HFF-Myc (cell line): ENCODE measurements at places on chromosomes 7 and 10.

GRCh38 chr7:40761762-40762560 is 627.2 kb downstream of the SUGCT start:
- no peak for DNase-seq

GRCh38 chr7:67371429-67372305 is 375.0 kb downstream of the TYW1 start:
- peak; percentile 38 for DNase-seq

- no peak for DNase-seq
Measured at GRCh38 chr10:116109881-116110280, 163.1 kb downstream of the GFRA1 start.

DNA sequence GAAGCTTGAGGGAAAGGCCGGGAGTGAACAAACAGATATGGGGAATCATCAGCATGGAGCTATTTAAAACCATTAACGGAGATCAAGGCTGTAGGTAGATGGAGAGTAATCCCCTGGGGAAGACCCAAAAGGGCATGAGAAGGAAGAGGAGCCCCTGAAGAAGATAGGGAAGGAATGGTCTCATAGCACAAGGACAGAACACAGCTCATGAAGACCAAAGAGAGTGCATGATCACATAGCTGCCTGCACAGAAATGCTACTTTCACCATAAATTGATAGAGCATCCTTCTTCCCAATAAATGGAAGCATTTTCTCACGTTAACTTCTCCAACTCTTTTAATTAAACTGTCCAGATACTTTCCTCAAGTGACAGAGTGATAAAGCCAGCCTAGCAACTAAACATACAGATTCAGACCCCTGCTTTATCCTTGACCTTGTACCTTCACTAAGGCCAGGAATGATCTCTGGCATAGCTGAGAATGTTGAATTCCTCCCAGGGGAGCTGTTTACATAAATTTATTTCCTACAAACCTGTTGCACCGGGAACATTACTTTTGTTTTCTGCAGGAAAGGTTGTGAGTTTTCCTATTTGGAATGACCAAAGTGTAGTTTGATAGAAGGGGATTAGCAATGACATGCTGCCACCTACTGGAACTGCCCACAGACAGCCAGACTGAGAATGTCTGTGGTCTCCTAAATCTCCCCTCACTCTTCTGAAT is 110.8 kb upstream of the LRGUK start:
- DNase-seq, result no peak

GRCh38 chr7:116554911-116555310 is 30.1 kb downstream of the CAV1 start:
- DNase-seq, result no peak

GRCh38 chr7:83640731-83641537 is 8.0 kb downstream of the SEMA3E start:
- no peak for DNase-seq

GRCh38 chr7:152342796-152343195 is 93.0 kb downstream of the KMT2C start:
- DNase-seq, result no peak

- DNase-seq, result no peak
Measured at GRCh38 chr7:132145466-132145865, 430.8 kb downstream of the PLXNA4 start.

- no peak for DNase-seq
Measured at GRCh38 chr10:124063750-124064603, 29.4 kb downstream of the CHST15 start.

GRCh38 chr10:64773357-64773756 is 1252.2 kb downstream of the REEP3 start:
- no peak for DNase-seq

GRCh38 chr10:24848195-24848594 is 104.2 kb downstream of the PRTFDC1 start:
- DNase-seq, result no peak

- DNase-seq, result peak; percentile 14
Measured at GRCh38 chr7:144720149-144720548, 115.7 kb downstream of the TPK1 start.

- DNase-seq, result no peak
Measured at GRCh38 chr10:79047875-79048638, 20.7 kb upstream of the ZMIZ1 start.

GRCh38 chr7:37590824-37591223 is 92.7 kb upstream of the GPR141 start:
- DNase-seq, result no peak

GRCh38 chr10:132328738-132329137 is 3.3 kb upstream of the LRRC27 start:
- no peak for DNase-seq

DNA sequence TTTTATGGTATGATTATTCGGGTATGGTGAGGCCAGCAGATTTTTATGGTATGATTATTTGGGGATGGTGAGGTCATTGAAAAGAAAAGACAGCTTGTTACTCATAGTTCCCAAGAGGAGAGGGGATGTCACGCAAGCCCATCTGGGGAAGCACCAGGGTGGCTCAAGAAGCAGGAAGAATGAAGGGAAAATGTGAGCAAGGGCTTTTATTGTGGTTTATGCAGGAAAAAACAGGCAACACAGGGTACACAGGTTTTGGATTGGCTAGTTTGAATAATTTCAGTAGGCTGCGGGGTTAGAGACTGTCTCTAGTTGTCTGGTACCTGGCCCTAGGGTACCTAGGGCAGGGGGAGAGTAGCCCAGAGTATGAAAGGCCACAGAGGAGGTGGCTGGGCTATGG is 26.8 kb upstream of the DGKI start:
- no peak for DNase-seq

DNA sequence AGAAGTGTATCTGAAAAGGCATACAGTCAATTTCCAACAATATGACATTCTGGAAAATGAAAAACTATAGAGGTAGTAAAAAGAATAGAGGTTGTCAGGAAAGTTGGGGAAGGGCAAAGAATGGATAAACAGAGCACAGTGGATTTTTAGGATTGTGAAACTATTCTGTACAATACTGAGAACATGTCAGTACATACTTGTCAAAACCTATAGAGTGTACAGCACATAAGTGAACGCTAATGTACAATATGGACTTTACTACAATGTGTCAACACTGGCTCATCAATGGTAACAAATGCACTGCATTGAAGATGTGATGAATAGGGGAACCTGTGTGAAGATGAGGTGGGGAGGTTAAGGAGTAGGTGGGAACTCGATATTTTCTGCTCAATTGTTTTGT is 483.0 kb upstream of the PFKP start:
- DNase-seq, result no peak

GRCh38 chr7:114689406-114689805 is 232.5 kb upstream of the MDFIC start:
- no peak for DNase-seq

- DNase-seq, result no peak
Measured at GRCh38 chr10:14560274-14560673, 214.4 kb downstream of the FAM107B start.

DNA sequence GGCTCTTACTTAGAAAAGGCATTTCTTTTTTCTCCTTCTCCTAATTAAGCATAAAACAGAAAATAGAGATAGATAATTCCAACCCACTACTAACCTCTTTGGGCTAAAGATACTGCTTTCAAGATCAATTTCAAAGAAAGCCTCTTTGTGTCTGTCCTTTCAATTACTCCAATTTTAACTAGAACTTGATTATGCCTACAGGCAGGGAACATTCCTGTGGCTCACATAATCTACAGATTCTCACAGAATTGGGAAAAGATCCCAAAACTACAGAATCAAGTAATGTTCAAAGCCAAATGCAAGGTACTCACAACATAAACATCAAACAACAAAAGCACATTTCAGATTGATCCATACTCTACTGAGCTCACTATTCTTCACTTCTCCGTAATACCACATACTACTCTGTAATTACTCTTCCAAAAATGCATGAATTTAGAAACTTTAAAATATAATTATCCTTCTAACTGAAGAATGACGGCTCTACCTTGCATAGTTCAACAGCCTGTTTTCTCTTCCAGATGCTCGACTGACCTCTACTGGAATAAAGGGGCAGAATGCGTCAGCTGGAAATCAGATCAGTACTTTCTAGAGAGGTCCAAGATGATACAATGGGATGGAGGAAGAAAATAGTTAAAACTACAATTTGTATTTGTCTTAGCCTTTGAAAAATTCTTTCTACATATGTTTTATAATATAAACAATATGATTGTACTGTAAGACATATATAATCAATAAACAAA is 3.9 kb downstream of the MTERF1 start:
- DNase-seq, result no peak

DNA sequence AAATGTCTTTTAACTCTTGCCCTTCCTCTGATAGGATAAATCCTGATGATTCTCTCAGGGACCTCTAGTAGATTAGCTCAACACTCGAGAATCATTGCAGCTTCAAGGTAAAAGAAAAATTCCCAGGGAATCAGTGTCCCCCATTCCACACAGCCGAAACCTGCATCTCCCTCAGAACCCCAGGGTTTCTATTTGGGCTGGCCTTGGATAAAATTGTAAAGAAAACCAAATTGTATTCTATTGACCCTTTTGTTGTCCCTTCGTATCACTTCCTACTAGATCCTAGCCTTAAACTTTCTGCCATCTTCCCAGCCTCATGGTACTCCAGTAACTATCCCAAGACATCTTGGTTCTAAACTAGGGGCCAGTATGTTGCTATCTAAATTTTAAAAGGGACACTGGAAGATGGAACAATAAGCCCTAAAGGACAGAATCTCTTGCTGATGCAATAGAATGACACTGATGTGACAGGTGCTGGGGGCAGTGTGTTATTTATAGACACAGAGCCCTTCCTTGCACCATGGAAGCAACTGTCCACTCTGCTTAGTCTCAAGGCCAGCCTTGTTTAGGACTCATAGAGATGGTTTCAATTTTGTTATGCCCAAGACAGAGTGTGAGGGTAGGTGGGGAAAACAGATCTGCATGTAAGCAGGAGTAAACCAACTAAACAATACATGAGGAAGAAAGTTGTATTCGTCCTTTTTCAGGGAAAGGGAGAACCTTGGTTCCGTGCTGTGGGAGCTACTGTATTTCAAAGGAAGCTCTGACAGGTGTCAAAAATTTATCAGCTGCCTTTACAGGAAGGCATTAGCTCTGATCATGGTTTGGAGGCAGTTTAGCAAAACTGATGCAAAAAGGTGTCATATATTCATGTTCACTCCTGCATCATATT is 7.6 kb downstream of the ASB15 start:
- no peak for DNase-seq

GRCh38 chr10:96660297-96660696 is 60.0 kb downstream of the PIK3AP1 start:
- DNase-seq, result no peak

- no peak for DNase-seq
Measured at GRCh38 chr7:5590596-5591277, 167.1 kb upstream of the TNRC18 start.

- no peak for DNase-seq
Measured at GRCh38 chr10:72079356-72079755, 9.0 kb downstream of the SPOCK2 start.

GRCh38 chr10:35533565-35533964 is 71.6 kb upstream of the GJD4 start:
- DNase-seq, result peak; percentile 29

DNA sequence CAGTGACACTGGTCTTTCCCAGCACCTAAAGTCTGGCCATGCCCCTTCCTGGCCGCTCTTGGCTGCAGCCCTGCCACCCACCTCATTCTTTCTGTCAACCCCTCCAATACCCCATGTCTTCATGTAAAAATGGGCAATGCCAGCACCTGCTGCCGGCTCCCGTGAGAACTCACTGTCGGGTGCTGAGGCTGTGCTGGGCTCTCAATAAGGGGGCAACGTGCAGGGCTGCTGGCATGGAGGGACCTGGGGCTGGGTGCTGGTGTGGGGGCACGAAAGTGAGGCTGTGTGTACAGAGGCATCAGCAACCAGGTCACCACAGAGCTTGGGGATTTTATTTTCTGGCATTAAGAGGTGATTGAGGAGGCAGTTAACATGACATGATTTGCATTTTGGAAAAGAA is 65.3 kb downstream of the ALOX5 start:
- no peak for DNase-seq

GRCh38 chr7:140972876-140973829 is 41.6 kb downstream of the MRPS33 start:
- no peak for DNase-seq

DNA sequence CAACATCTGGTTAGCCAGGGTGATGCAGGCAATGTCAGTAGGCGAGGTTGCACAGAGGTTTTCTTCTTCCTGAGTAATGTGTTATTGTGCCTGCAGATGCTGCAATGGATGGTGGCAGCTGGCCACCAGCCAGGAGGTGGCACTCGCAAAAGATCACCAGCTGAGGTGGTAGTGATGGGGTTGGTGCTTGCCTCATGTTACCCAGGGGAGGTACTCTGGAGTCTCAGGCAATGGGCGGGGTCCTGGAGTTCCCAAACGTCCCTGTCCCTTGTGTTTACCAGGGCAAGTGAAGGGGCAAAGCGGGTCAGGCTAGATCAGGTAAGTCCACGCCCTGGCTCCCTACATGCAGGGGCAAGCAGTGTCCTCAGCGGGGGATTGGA is 21.1 kb downstream of the CLRN3 start:
- DNase-seq, result no peak

DNA sequence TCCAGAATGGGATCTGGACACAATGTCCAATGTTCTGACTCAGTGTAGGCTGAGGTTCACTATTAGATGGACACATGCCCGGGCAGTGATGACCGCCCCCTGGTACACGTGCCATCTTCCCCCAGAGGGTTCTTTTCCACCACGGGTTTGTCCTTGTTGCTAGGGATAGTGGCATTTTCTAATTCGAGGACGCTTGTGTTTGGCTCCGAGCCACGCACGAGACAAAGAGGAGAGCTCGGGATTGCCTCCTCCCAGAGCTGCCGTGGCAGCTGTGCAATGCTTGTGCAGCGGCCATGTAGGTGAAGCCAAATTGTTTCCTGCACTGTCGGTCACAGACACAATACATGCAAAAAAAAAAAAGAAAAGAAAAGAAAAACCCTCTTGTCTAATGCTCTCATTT is 207.5 kb downstream of the PAXIP1 start:
- DNase-seq, result no peak

DNA sequence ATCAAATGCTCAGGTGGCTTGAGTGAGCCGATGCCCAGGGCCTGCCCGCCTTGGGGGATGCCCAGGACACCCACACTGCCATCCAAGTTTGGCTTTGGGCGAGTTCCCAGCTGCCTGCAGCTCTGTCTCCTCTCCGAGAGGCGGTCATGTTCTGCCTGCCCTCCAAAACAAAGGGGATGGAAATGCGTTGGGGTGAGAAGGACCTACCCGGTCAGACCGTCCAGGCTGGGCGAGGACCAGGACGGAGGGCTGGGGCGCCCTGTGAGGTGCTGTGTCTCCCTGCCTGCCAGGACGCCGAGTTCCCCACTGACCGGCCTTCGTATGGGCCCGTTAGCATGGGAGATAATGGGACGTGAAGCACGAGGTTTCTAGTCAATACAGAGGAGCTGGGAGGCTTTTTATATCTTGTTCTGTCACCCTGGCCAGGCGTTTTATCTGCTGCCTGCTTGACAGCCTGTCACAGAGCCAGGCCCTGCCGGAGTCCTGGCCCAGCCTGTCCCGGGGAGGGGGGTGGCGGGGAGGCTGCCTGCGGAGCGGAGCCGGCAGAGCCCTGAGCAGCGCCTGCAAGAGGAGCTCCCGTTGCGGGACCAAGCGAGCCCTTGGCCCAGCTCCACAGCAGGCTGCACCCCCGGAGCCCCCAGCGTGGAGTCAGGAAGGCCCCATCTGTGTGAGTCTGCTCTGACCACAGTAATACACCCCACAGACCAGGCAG is 22.0 kb upstream of the ELFN1 start:
- no peak for DNase-seq
